Activated CD8-positive, alpha-beta memory T cell treated with anti-CD3 and anti-CD28 coated beads for 1 hour (primary cell): ENCODE measurements at places on chromosomes 7 and 10.

- DNase-seq = no peak
These were observed 258.2 kb downstream of the MAD1L1 start for GRCh38 chr7:1974290-1975101.

DNA sequence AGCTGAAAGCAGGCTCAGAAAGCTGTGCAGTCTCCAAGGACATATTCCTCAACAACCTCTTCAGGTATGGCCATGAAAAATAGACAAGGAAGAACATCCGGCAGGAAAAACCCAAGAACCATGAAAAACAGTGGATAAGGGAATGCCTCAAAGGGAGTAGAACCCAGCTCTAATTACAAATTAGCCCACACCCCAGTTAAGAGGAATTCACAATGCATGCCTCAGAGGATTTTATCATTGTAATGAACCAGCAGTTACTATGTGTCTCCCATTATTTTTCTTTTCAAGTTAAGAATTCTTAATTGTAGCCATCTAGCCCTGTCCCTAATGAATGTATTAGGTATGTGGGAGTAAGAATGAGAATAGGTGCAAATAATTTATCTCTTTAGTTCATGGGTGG, 19.7 kb upstream of the TNKS2 start:
- no peak for DNase-seq

DNA sequence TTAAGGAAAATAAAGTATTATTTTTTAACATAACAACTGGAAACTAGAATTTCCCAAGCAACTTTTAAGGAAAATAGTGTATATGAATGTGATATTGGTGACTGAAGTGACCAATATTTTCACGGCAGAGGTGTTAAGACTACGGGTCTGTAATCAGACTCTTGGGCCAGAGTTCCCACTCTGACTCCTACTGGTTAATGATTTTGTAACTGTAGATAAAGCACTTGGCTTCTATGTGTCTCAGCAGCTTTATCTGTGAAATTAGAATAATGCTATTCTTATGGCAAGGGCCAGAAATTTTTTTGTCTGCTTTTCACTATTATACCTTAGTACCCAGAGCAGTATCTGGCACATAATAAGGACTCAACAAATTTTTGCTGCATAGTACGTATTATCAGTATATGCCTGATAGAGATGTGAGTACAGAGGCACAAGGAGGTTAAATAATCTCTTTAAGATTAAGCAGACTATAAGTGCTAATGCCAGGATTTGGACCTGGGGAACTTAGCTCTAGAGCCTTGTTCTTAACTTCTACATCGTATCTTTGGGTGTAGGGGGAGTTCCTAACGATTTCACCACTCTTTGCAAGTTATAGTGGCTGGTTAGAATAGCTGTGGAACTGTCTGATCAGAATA, 186.1 kb upstream of the SLC26A5 start:
- no peak for DNase-seq

DNA sequence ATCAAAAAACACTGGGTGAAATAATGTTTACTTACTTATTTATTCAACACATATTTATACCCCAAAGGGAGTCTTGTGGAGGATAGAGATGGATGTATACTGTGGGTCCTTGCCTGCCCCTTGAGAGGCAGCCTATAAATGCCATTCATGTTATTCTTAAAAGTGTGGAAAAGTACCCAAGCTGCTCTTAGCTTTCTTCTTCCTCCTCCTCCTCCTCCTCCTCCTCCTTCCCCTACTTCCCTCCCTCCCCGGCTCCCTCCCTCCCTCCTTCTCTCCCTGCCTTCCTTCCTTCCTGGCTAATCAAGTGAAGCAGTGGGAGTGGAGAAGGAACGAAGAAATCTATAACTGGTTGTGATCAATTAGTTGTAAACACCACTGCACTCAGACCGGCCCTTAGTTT, 21.2 kb upstream of the IGF2BP3 start:
- DNase-seq = no peak

- no peak for DNase-seq
These were observed 293.0 kb downstream of the ZWINT start for GRCh38 chr10:56068040-56068439.

- DNase-seq = no peak
These were observed 88.1 kb downstream of the PRKCQ start for GRCh38 chr10:6491841-6492609.
